ENCODE measurements at places on chromosomes 1 and 21.

- no peak for DNase-seq
Measured at GRCh38 chr1:160365325-160365724, 1.5 kb upstream of the NHLH1 start.

DNA sequence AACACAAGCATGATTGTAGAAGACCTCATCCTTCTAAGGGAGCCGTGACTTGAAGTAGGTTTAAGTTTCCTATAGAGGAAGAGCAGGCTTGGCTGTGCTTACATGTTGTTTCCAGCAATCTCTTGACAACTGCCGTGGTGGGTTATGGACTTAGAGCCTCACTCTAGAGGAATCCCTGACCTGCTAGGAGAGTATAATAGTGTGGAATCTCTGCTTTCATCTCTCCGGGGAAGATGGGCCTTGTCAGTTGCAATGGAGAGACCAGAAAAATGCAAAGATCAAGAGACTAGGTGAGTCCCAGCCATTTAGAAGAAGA, 137.6 kb downstream of the MIS18A start:
- no peak for DNase-seq

DNA sequence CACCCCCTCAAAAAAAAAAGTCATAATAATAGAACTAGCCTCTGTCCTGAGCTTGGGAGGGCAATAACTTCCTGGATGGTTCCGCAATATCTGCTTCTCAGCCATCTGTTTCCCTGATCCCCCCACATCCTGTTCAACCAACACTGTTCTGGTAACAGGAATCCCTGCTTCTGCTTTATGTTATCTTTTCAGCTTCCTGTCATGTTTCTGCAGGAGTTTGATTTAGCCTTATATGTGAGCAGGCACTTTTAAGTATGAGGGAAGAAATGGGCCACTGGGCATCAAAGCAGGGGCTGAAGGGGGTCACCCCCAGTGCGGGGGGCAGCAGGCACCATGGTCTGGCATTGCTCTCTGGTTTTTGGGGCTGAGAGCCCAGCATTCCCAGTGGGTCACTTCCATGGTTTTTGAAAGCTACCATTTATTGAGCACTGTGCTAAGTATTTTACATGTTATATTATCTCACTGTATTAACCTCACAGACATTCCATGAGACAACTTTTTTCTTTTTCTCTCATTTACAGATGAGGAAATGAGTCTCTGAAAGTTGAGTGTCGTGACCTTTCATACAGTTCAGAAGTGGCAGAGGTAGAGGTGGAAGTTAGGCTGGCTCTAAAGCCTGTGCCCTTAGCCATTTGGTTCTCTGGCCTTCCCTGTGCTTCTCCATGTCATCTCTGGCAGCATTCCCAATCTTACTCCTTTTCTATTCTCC, 61.9 kb downstream of the DNTTIP2 start:
- DNase-seq = no peak

GRCh38 chr21:41861987-41862386, 17.2 kb downstream of the PRDM15 start:
- DNase-seq = no peak

DNA sequence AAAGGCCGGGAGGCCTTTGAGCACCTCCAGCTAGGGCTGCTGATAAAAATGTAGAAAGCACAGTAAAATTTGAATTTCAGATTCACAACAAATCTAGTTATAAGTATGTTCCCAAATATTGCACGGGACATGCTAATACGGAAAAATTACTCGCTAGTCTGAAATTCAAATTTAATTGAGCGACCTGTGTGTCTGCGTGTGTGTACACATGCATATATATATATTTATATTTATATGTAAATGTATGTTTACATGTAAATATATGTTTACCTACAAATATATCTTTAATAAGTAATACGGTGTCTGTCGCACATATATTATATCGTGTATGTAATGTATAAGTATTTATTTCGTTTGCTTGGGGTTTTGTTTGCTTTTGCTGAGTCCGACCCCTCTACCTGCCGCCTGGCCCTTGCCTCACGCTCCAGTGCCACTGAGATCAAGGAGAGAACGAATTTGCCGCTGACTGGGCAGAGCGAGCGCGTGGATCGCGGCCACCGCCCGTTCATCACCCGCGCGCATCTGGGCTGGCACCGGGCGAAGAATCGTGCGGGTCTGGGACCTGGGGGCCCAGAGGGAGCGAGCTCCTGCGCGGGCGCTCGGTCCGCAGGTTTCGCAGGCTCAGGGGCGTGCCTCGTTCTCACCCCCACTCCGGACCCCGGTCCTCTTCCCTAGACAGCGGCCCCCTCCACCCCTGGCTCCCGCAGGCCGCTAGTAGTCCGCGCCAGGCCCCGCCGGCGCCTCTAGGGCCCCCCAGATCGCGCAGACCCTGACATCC, 534 bp upstream of the WRAP73 start:
- no peak for DNase-seq

DNA sequence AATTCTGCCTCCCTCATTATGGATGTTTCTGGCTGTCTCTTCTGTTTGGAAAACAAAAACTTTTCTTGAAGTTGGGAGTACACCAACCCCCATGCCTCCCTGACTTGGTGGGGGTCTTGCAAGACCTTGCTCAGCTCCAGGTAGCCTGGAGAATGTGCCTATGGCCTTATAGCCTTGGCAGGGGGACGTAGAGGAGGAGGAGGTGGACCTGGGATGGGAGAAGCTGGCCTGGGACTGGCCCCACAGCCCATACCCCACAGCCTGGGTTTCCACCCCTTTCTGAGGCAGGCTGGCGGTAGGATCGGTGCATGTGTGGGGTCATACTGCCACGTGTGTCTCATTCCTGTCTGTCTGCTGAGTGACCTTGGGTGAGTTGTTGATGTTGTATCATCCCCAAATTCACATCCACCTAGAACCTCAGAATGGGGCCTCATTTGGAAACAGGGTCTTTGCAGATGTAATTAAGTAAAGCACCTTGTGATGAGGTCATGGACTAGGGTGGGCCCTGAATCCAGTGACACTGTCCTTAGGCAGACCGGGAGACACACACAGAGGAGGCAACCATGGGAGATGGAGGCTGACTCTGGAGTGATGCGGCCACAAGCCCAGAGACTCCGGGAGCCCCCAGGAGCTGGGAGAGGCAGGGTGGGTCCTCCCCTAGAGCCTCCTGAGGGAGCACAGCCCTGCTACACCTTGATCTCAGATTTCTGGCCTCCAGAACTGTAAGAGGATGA, 18.5 kb downstream of the OBSCN start:
- no peak for DNase-seq

- DNase-seq = no peak
Measured at GRCh38 chr1:181817091-181817490, 244.4 kb downstream of the ZNF648 start.

GRCh38 chr1:182098301-182098700, 36.8 kb upstream of the ZNF648 start:
- no peak for DNase-seq

- DNase-seq = no peak
Measured at GRCh38 chr1:20848162-20848561, 61.1 kb upstream of the HP1BP3 start.

DNA sequence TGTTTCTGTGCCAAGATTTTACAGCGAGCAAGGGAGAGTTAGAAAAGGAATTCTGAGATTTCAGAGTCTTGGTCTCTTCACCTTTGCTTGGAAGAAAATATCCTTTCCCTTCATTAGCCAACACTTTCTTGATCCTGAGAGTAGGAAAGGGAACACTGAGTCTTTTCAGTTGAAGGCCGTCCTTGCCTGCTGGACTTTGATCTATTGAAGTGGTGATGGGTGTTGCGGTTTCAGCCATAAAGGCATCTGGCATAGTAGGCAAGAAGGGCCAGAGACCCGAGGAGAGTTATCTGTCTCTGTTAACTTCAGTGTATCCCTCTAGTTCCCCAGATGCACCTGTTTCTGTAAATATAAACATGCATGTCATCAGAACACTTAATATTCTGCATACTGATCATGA, 9.7 kb downstream of the SELE start:
- no peak for DNase-seq

DNA sequence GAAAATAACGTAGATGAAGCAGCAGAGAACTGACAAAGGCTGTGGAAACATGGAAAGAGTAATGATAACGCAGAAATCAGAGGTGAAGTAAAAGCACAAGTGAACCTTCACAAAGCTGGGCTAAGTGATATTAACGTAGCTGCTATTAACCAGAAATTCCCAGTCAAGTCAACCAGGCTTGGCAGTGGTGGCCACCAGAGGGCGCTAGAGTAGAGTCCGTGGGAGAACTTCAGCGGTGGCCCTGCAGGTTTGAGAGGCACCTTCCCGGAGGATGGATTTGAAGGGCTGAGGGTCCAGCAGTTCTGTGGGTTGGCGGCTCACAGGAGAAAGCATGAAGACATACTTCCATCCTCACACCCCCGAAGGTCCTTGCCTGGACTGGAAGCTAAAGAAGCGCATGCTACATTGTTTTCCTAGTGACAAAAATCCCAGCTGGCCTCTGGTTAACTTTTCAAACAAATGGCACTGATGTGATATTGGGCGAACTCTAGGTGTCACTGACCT, 81.7 kb upstream of the ZNF648 start:
- peak; percentile 71 for DNase-seq

DNA sequence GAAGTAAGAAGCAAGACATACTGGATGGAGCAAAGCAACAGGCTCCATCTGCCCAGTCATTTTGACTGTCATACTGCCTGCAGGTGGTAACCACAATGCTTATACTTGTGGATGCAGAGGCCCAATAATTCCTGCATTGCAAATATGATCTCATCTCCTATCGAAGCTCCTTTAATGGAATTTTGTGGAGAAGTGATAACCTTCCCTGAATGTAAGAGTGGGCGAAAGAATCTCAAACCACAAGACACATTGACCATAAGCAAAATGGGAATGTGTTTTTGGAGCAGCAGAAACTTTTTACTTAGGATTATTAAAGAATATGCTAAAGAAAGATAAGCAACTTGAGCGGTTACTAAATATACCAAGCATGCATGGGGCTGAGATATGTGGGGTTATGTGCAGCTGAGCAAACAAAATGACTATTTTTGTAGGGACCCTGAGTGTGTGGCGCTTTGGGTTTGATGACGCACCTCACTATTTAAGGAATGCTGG, 77.4 kb upstream of the BACH1 start:
- no peak for DNase-seq

GRCh38 chr1:53128401-53128800, 14.0 kb downstream of the SLC1A7 start:
- DNase-seq = no peak

GRCh38 chr1:93710499-93711453, 29.1 kb upstream of the BCAR3 start:
- DNase-seq = no peak

DNA sequence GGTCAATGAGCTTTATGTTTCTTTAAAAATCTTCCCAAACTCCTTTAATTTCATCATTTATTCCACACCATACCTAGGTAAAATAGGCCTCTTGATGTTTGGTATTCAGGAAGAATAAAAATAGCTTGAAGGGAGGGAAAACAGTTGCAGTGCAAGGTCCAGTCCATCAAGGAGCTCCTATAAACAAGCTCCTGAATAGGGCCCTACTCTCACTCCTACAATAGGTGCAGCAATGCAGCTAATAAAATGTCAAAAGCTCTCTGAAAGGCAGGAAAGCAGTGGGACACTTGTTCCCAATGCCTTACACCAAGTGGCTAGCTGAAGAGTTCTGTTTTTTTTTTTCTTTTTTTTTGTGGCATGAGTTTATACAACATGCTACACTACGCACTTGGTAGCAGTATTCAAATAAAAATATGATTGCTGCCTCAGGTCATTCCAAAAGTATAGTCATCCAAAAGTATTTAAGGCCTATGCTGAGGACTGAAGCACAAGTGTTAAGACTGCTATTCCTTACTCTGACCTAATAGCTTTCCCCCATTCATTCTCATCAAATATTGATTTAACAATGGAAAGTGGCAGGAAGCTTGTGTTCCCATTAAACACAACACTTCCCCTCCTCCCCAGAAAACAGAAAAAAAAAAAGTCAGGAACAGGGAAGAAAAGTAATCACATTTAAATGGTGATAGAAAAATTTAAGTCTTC, 9.8 kb downstream of the TEX38 start:
- no peak for DNase-seq

- DNase-seq = no peak
Measured at GRCh38 chr1:9822490-9822889, 1.3 kb downstream of the CLSTN1 start.

- no peak for DNase-seq
Measured at GRCh38 chr1:81509594-81509993, 291.1 kb upstream of the ADGRL2 start.

- no peak for DNase-seq
Measured at GRCh38 chr1:97668945-97669344, 251.9 kb downstream of the DPYD start.

DNA sequence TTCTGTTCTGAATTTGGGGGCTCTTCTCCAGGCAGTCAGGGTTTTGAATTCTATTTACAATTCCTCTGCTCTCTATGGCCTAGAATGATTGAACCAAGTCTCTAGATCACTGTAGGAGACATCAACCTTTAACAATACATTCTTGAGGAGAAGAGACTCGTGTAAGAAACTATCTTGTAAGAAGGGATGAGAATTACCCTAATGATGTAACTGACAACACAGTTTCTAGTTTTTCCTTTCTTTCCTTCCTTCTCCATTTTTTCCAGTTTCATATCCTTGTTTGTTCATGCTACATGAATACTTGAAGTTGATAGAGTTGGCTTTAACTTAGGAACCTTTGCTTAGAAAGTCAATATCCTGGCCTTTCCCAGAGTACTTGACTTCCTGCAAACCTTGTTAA, 1.3 kb upstream of the ATP1A1 start:
- DNase-seq = no peak

DNA sequence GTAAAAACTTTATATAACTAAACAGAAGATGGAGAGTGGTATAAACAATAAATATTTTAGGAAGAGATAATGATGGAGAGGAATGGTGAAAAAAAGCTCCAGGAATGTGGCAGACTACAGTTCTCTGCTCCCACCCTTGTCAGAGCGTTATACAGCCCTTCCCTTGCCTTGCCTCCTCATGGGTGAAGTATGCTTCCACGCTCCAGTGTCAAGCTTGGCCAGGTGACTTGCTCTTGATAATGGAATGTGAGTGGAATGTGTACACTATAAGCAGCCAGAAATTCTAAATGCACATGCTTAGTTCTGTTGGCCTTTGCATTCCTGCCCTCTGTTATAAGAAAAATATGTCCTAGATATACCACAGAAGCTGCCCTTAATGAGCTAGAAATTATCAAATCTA, 24.7 kb upstream of the POGK start:
- no peak for DNase-seq

- no peak for DNase-seq
Measured at GRCh38 chr1:67639361-67639760, 45.6 kb upstream of the GADD45A start.

- DNase-seq = no peak
Measured at GRCh38 chr1:229161740-229162139, 109.2 kb upstream of the RAB4A start.

DNA sequence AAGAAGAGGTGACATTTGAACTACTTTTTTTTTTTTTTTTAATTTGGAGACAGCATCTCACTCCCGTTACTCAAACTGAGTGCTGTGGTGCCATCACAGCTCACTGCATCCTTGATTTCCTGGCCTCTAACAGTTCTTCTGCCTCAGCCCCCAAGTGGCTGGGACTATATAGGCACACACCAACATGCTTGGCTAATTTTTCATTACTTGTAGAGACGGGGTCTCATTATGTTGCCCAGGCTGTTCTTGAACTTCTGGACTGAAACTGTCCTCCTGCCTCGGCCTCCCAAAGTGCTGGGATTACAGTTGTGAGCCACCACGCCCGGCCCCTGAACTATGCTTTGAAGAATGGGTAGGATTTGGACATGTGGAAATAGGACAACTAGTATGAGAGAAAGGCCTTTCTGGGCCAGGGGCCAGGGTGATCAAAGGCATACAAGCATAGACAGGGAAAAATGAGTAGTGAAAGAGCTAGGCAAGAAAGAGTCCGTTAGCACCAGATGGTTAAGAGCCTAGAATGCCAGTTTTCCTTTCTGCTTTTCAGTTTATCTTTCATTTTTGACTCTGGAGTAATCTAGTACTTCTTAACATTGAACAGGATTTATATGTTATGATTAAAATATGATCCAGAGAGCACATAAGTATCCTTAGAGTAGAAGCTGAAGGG, 6.3 kb downstream of the RABGAP1L start:
- no peak for DNase-seq

All from bone marrow (tissue), 2 donors.